Nucleus accumbens (tissue), 56 donors: ENCODE measurements at places on chromosomes 3 and 15.

DNA sequence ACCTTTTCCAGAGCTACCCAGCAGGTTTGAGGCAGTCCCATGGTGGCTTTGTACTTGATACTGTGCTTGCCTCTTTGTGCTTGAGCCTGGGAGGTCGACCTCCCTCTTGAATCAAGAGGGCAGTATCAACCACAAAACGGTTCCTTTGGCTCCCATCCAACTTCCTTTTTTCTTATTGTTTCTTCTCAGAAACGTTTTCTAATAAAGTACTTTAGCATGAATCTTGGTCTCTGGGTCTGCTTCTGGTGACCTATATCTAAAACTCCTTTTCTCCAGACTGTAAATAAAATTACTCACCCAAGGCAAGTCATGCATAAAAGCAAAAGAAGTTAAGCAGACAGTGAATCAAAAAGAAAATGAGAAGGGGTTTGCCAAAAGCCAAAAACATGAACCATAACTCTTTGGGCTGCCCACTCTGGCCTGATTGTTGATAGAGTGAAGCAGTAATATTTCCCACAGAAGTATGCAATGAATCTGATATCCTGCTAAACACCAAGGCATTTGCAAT, 112.2 kb upstream of the SLC4A7 start:
- no peak for DNase-seq

GRCh38 chr3:107328069-107328468, 49.2 kb upstream of the CCDC54 start:
- DNase-seq, result no peak

DNA sequence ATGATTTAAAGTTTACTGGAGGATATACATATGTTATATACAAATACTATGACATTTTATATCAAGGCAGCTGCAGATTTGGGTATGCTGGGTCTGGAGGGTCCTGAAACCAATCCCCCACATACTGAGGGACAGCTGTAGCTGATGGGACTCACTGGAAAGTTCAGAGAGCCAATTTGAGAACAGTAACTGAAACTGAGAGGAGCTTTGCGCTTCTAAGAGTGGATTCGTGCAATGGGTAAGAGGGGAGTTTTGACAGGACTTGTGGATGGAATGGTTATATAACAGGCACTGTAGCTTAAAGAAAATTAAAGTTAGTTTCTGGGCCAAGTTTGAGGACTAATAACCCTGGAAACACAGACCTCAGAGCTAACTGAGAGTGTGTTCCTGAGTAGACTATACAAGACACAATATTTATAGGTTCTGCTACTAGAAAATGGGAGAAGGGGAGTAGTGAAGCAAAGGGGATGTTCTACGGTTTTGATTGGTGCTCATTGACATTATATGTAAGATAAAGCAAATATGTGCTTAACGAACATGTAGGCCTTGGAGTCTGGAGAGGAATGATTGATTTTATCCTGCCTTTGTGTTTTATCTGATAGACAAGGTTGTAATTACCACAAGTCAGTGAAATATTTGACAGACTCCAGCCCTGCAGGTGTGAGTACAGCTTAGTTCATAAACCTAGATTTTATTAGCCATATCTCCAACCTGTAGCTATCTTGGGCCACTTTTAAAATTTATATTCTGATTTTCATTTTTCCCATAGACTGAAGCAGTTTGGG, 4.8 kb upstream of the ZMAT3 start:
- no peak for DNase-seq

DNA sequence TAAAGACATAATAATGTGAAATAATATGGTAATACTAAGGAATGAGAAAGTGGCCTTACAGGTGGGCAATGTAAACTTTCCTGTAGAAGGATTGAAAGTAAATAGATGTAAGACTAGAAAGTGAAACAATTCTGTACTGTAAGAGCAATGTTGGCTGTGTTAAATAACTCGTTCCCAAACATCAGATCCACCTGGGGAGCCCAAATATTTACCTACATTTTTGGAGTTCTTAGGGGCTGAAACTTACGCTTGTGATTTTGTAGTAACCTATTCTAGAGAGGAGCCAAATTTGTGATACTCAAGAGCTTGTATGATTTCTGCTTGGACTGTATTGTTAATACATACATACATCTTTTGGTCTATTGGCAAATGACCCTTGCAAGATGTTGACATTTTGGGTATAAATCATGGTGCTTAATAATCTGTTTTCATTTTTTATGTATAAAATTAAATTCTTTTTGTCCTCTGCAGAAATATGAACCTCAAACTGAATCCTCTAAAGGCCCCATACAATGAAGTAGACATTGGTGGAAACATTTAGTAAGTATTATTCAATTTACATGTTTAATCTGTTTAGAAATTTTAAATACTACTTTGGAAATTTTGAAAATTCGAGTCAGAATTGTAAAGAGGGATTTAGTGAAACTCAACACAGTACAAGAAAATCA, 8.5 kb upstream of the CHD2 start:
- no peak for DNase-seq

DNA sequence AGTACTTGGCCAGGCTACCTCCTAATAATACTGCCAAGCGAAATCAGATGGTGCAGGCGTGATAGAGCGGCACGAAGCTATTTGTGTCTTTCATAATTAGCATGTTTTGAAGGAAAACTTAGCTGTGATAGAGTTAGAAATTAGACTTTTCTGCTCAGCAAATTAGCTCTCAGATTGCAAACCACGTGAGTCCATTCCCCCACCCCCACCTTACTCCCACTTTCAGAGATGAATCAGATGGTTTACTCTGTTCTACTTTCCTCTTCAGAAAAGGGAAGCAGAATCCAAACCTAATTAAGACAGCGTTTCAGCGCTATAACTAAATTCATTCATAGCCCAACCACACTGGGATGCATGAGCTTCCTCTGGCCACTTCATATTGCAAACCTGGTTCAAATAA, 214.6 kb downstream of the SLCO3A1 start:
- peak; percentile 47 for DNase-seq

DNA sequence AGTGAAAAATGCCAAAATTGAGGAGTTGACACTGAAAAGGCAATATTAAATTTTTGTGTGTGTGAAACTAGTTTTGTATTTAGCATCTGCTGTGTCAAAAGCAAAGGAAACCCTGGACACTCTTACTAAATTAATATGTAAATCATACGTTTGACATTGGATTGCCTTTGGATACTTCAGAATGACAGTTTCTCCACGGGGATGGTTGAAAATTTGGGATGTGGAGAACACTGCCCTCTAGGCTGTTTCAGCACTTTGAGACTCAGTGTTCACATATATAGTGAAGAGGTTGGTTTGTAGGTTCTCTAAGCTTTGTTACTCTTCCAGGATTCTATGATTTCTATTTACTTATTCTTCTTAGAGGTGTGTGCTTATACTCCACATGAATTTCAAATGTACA, 3.0 kb downstream of the ROBO2 start:
- no peak for DNase-seq

DNA sequence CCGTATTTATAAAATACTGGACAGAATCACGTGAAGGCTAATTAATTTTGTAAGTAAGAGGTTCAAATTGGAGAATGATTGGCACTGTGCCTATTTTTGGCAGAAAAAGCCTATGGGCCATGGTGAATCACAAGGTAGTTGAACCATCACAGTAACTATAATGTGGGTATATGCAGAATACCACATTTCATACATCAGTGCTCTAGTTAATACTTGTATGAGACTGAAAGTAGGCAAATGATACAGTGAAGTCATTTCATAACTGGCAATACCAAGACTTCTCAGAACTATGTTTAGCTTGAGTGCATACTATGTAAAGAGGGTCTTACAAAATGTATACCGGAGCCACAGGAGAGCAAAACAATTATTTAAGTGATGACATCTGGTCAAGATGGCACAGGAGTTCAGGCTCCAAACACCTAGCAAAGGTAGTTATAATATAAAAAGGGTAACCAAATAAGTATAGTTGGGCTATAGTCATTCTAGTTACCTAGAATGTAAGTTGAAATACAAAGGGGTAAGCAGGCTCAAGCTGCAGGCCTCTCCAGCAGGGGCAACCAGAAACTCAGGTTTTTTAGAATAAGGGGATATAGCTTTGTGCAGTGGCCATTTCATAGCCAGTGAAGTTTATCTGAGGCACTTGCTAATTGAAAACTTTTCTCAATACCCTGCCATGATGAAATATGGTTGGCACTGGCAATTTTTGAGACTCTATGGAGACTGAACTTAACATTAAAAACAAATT, 19.1 kb downstream of the GPR160 start:
- no peak for DNase-seq

- no peak for DNase-seq
Measured at GRCh38 chr3:48247401-48247811, 6.5 kb downstream of the ZNF589 start.

GRCh38 chr3:97930018-97930417, 42.2 kb downstream of the RIOX2 start:
- DNase-seq, result no peak

GRCh38 chr15:55861115-55861514, 118.2 kb upstream of the PRTG start:
- DNase-seq, result no peak

DNA sequence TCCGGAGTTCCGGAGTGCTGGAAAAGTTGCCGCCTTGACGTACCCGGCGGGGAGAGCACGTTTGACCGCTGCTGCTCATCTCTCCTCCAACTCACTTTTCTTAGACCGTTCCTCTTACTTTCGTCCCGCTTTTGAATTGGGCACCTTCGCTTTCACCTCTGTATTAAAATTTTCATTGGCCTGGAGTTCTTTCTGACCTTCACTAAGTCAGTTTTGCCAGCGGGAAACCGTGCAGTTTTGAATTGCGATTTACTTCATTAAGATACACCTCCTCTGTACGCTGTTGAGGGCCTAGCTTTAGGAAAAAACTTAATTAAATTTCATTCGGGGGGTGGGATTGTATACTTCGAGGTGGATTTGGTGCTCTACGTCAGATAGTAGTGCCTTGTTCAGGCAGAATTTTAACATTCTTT, 1.3 kb downstream of the GMPS start:
- no peak for DNase-seq

- DNase-seq, result no peak
Measured at GRCh38 chr3:157043771-157044170, 116.2 kb downstream of the CCNL1 start.

GRCh38 chr3:71398157-71398836, 185.2 kb downstream of the FOXP1 start:
- DNase-seq, result no peak

GRCh38 chr15:100661156-100661555, 58.8 kb downstream of the ASB7 start:
- DNase-seq, result no peak

- no peak for DNase-seq
Measured at GRCh38 chr3:87732294-87732693, 326.5 kb downstream of the CGGBP1 start.

GRCh38 chr3:29186131-29186599, 94.7 kb upstream of the RBMS3 start:
- no peak for DNase-seq

DNA sequence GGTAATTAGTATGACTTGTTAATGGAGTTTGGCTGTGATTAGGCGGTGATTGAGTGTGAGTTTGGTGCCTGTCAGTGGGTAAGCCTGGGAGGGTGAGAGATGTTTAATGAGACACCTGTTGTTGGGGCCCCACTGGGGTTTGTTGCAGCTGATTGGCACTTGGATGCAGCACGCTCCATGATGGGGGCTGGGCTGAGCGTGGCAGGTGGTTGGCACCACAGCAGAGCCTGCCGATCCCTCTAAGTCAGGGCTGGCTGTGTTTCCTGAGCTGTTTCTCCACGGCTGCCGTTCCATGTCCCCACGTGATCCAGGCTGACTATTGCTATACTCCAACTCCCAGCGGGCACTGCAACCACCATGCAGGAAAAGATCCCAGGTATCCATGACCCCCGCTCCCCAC, 93.5 kb upstream of the ARRDC4 start:
- no peak for DNase-seq

- DNase-seq, result peak; percentile 55
Measured at GRCh38 chr15:101455291-101456025, 34.0 kb downstream of the PCSK6 start.

DNA sequence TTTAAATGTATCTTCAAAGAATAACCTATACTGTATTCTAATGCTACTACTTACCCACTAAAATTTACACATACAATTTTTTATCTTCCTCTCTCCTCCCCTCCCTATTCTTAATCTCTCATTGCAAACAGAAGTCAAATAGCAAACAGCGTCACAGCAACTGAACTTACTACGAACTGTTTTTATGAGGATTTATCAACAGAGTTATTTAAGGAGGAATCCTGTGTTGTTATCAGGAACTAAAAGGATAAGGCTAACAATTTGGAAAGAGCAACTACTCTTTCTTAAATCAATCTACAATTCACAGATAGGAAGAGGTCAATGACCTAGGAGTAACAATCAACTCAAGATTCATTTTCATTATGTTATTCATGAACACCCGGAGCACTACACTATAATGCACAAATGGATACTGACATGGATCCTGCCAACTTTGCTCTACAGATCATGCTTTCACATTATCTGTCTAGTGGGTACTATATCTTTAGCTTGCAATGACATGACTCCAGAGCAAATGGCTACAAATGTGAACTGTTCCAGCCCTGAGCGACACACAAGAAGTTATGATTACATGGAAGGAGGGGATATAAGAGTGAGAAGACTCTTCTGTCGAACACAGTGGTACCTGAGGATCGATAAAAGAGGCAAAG, 984 bp downstream of the FGF7 start:
- no peak for DNase-seq

GRCh38 chr3:32095431-32095830, 11.0 kb upstream of the GPD1L start:
- no peak for DNase-seq

GRCh38 chr3:194069421-194070219, 66.3 kb upstream of the HES1 start:
- no peak for DNase-seq

DNA sequence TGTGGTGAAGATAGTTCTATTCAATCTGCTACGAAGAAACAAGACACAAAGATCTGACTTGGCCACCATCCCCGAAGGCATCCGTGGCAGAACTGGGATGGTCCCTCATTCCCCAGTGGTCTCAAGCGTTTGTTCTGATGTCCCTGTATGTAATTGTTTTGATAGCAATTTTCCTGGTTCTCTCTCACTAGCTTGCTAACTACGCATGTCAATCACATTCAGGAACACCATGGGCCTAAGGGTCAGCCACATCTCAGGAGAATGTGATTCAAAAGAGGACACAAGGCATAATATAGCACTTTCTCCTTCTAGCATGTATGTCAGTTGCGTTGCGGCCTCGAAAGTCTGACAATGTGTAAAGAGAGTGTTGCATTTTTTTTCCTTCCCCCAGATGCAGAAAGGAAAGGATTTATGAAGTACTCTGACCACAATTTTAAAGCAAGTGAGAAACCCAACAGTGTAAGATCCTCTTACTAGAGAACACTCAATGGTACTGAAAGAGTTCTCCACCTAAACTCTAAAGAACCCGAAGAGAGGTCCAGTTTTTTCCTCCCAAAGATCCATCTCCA, 32.0 kb upstream of the TCF12 start:
- DNase-seq, result no peak

DNA sequence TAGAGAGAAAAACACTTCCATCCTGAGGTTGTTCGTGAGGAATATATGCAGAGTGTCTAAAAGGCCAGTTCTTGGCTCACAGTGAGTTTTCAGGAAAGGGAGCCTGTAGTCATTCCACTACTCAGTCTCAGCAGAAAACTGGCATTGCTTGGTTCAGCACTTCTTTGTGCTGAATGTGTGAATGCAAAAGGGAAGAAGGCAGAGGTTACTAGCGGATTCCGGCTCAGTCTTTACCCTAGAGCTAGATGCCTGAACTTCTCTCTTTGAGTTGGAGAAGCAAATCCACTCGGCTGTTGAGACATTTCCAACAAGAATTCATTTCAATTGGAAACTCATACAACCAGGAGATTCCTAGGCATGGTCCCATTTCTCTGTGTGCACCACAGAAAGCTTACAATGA, 23.1 kb upstream of the FRMD4B start:
- no peak for DNase-seq
